Stimulated activated CD8-positive, alpha-beta memory T cell treated with anti-CD3 and anti-CD28 coated beads, Interleukin-7, amount 100 ng/mL, for 48 hours (primary cell): ENCODE measurements at places on chromosomes 4 and X.

DNA sequence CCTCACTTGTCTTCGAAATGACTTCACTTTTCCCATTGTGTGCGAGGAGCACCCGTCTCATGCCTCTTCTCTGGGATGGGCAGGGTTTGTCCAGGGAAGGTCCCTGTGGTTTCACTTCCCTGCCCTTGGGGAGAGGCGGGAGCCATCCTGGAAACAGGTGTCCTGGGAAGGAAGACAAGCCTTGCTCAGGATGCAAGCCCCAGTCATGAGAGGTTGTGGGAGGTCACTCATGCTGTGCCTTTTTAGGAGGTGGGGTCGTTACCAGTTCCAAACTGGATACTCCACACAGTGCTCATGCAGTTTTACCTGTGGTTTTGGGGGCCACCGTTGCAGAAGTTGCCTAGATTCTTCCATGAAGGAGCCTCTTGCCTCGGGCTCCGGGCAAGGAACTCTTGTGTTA lies 3.8 kb downstream of the RGS12 start:
- DNase-seq: no peak

DNA sequence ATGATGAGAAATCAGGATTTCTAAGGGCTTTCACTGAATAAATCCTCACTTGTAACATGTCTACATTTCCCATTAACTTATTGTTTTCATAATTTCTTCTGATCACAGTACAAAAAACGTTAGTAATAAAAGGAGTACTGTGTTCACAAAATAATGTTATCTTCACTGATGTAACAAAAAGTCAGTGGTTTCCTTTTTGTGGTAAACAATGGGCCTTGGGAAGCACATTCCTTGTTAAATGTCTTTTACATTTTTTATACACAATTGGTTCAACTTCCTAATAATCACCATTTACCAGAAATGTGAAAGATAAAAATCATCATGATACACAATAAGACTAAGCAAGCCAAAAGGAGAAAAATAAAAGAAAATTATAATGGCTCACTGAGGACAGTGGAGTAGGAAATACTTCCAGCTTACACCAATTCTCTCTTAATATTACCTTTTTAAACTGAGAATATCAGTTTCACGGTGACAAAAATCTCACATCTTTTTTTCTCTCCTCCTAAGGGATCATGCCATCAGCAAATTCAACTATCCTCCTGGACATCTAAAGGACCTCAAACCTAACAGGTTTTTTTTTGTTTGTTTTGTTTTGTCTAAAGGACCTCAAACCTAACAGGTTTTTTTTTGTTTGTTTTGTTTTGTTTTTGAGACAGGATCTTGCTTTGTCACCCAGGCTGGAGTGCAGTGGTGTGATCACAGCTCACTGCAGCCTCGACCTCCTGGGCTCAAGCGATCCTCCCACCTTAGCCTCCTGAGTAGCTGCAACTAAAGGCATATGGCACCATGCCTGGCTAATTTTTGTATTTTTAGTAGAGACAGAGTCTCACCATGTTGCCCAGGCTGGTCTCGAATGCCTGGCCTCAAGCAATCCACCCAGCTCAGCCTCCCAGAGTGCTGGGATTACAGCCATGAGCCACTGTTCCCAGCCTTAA lies 57.3 kb downstream of the FRYL start:
- no peak for DNase-seq

DNA sequence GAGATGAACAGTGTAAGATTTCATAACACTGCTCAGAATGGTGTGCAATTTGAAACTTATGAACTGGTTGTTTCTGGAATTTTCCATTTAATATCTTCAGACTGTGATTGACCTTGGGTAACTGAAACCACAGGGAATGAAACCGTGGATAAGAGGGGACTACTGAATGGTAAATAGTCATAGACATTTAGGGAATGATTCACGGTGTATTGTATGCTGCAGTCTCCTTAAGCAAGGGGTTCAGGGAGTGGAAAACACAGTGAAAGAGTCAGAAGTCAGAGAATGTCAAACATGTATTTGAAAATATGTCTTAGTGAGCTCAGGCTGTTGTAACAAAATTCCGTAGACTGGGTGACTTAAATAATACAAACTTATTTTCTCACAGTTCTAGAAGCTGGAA lies 398.2 kb upstream of the DIPK2B start:
- DNase-seq: no peak

DNA sequence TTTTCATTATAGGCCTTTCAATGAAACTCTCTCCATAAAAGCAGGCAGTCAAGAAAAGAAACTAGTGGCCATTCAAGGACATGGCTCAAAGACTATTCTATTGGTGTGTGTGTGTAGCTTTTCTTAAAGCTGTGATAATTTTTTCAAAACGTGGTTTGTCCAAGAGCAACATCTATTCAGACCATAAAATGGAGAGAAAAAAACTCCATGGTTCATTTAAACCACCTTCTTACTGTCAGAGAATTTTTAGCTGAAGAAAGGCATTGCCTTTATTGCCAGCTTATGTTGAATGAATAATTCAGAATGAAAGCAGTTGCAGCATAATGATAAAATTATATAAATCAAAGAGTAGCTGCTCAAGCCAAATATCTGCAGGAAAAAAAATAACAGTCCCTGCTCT lies 325.5 kb downstream of the PCDH18 start:
- no peak for DNase-seq

GRCh38 chr4:141346144-141346543 lies 125.4 kb downstream of the ZNF330 start:
- no peak for DNase-seq

GRCh38 chr4:180925805-180926204 lies 1317.4 kb upstream of the TENM3 start:
- DNase-seq: no peak

DNA sequence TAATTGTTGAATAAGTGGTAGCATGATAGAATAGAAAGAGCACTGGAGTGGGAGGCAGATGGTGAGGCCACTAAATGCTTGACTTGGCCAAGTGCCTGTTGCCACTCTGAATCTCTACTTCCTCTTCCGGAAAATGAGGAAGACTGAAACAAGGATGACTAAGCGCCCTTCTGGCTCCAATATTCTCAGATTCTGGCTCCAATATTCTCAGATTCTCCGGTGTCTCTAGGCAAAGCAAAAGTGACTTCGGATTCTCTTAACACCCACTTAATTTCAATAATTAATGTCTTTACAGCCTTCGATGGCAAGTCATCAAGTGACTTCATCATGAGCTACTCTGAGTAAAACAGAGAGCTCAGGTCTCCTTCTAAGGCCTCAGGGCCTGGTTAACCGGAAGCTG lies 402.2 kb upstream of the FGF13 start:
- no peak for DNase-seq

DNA sequence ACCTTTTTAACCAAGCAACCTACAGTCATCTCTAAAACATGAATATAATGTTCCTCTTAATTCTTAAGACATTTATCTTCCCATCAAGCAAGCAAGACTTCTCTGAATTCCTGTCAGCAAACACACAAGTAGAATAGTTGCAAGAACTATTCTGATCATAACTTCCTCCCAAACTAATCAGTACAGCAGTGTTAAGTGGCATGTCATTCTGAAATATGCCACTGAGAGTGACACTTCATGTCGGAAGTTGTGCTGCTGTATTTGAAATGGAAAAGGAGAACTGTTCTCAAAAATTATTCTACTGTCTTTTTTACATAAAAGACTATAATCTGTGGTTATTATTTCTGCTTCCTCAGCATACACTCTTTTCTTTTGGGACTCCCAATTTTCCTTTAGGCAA lies 546.6 kb downstream of the PCDH18 start:
- no peak for DNase-seq

- no peak for DNase-seq
These were observed 1.3 kb upstream of the USP51 start for GRCh38 chrX:55490974-55491373.

DNA sequence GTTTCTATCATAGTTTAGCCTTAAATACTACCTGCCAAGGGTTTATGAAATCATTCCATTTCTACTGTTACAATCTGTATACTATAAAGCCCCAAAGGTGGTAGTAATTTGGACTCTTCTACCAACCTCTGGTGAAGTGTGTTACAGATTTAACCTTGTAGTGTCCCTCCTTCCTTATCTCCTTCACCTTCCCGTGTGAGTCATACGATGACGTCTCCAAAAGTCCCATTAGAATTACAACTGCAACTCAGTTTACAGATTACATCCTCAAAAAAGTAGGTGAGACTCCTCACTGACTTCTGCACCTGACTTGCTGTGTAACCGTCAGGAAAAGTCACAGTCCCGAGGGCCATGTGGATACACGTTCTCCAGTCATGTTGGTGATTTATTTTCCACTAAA lies 219.0 kb downstream of the DCTD start:
- no peak for DNase-seq

GRCh38 chr4:167028976-167029375 lies 205.3 kb downstream of the SPOCK3 start:
- DNase-seq: no peak

DNA sequence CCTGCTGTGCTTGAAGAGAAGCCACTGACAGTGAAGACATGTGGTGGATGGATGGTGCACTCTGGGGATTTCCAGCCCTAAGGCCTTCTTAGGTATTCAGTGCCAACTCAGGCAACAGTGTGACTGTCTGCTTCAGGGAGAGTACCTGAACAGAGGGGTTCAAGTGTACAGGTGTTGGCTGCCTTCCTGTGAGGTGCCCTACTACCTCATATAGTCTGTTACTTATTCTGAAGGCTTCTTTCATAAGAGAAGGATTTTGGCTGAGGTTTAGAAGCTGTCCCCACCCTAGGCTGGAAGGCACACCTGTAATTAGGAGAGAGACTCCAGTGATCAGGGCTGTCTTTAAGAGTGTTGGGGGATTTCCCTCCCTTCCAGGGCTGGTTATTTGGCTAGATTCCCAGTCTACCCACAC lies 1.8 kb downstream of the FTHL17 start:
- no peak for DNase-seq

DNA sequence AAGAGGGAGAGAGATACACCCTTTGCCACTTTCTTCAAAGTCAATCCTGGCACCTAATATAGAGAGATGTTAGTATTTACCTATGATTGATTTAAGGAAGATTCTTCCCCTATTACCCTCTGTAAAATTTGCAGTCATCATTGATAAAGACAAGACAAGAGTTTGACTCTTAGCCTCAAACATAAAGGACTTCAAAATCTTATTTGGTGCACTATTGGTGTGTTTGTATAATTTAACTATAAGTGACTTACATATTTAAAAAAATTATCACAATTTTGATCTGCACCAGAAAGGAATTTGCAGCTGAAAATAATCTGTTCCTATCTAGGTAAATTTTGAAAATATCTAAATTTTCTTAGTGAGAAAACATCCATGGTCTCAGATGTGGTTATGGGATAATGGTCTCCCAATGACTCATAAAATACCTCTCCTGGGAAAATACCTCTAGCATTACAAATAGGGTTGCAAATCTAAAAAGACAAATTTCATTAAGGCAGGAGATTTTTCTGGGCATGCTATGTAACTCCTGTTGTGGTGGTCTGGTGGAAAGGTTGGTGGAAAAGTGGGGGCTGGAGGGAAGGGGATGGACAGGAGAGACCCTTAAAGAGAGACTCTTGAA lies 173.6 kb upstream of the MED14 start:
- no peak for DNase-seq

DNA sequence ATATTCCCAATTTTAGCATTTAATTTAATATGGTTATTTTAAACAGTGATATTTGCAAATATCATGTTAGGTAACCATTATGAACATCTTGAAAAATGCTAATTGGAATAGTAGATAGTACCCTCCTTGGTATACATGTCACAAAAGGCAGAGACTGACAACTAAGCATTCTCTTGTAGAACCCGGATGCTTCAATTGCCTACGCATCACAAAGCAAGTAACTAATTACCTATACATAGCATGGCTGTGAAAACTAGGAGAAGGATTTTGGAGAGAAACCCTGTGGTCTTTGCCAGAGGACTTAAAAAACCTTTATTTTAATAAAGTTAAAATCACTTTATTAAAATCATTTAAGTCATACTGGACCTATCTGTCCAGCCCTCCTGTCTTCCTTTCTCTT lies 764.1 kb upstream of the TENM3 start:
- DNase-seq: no peak

- no peak for DNase-seq
These were observed 605.9 kb downstream of the ADGRL3 start for GRCh38 chr4:61805979-61806378.

GRCh38 chr4:94758700-94759399 lies 1.1 kb downstream of the BMPR1B start:
- no peak for DNase-seq

DNA sequence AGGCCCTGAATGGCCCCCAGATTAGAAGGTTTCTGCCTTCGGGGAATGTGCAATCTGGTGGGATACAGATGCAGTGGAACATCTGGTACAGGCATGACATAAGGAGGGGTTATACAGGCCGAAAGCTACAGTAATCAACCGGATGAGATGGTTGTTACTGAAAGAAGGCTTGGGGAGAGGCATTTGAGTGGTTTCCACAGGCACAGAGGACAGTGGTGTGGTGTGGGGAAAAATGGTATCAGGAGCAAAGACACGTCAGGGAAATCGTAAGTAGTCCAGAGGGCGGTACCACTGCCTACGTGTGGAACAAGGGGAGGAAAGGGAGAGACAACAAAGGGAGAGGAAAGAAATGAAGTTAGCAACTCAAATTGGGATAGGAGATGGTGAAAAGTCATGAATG lies 3.0 kb downstream of the PDLIM3 start:
- no peak for DNase-seq

GRCh38 chrX:140799216-140799615 lies 89.7 kb downstream of the LINC00632 start:
- DNase-seq: no peak

DNA sequence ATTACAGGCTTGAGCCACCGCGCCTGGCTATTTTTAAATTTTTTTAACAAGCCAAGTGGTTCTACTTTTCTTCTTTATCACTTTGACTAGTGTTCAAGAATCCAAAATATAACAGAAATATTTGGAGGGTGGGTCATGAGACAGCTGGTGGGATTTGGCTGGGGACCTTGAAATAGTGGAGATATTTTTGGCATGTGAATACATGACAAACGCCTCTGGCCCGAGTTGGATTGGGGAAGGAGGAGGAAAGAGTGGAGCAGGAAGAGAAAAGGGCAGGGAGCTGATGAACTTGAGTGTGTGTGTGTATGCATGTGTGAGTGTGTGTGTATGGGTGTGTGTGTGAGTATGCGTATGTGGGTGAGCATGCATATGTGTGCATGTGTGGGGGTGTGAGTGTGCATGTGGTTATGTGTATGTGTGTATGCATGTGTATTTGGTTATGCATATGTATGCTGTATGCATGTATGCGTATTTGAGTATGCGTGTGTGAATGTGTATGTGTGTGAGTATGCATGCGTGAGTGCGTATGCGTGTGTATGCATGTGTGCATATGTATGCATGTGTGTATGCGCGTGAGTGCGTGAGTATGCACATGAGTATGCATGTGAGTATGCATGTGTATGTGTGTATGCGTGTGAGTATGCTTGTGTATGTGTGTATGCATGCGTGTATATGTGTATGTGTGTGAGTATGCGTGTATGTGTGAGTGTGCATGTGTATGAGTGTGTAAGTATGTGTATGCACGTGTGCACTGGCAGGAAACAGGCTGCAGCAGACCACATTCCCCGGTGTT lies 49.6 kb downstream of the JADE1 start:
- no peak for DNase-seq

DNA sequence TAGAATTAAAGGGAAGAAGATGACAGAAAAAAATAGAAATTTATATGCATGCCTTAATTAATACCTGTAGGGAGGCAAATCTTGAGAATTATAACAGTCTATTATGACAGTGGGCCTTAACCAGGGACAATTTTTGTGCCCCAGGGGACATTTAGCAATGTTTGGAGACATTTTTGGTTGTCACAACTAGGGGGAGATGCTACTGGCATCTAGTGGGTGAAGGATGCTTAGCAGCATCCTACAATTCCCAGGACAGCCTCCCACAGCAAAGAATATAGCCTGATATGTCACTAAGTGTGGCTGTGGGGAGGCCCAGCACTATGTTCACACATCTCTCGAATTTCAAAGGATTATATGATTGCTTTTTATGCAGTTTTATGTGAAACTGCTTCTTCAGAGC lies 10.5 kb downstream of the GPR82 start:
- DNase-seq: no peak
